ENCODE measurements at places on chromosomes 16 and 17. TPM values are rescaled to one million over a fixed set of nuclear protein-coding genes. Genes with fewer than 3 reads are reported as not detected.

- H3K27me3 ChIP-seq = no peaks in the 10 kb centered on the region
- H3K4me3 ChIP-seq = peak overlapping the region; percentile 88
- H3K4me1 ChIP-seq = peaks cover 26% of the 10 kb centered on the region
- H3K36me3 ChIP-seq = no peaks in the 10 kb centered on the region
- DNase-seq = no peak
These were observed 1.3 kb downstream of the AKAP1 start for GRCh38 chr17:57086069-57086930.

CRYBA1 gene
- polyA plus RNA-seq = not detected

- no peaks in the 10 kb centered on the region for H3K4me1 ChIP-seq
- no peaks in the 10 kb centered on the region for H3K36me3 ChIP-seq
- H3K4me3 ChIP-seq = no peak overlapping the region
- H3K27ac ChIP-seq = no peak overlapping the region
- no peak for DNase-seq
- H3K27me3 ChIP-seq = no peaks in the 10 kb centered on the region
These were observed 891 bp downstream of the CORO1A start for GRCh38 chr16:30184096-30184890.

DNA sequence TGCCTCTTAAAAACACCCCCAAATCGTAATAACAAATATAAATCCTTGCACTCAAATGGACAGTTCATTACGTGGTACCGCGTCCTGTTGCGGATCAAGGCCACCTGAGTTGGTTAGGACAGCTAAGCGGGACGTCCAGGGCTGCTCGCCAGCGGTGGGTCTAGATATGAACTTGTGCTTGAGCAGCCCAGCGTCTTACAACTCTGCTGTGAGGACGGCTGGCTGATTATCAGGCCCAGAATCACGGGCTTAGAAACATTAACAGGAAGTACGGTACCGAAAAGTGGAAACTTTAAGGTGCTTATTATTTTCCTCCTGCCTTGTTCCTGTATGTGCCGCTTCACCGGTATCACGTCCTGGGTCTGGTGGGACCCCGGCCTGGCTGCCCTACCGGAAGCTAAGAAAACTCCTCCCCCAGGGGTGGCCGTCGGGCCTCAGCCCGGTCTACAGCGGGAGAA lies 832 bp upstream of the SRRM2 start:
- H3K4me3 ChIP-seq = peak overlapping the region; percentile 67
- H3K4me1 ChIP-seq = peaks cover 23% of the 10 kb centered on the region
- DNase-seq = no peak
- H3K27me3 ChIP-seq = no peaks in the 10 kb centered on the region
- H3K36me3 ChIP-seq = no peaks in the 10 kb centered on the region

ELAC2 gene
- 105 TPM for polyA plus RNA-seq

GLP2R gene
- not detected for polyA plus RNA-seq

DNA sequence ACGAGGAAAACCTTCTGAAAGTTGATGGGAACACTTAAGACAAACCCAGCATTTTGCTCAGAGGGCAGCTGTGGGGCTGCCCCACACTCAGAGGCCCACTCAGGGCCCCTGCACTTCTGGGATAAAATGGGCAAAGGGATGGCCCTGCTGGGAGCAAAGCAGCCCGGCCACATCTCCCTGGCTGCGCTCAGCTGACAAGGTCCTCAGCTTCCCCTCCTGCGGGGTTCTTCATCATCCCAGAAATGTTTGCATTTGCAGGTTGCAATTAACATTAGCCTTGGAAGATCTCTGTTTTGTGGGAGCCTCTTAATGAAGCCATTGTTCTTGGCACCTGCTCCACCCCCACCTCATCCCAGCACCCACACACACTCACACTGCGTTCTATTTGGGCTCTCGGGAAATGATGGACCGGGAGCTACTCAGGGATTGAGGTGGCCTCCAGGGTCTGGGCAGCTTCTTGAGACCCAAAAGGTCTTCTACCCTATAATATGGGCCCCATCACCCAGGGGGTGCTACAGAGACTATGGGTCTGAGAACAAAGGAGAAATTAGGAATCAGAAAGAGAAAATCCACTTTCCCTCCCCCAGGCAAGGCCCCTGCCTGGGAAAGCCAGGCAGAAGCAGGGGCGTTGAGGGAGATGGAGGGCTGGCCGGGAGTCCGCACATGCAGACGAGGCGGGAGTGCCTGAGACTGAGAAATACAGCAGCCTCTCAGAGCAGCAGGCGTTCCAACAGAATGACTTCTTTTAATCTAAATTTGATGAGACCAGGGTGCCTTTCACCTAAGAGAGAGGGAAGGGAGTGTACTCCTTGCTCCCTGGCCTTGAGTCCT lies 53.7 kb upstream of the RPL38 start:
- no peak overlapping the region for H3K4me3 ChIP-seq
- H3K27me3 ChIP-seq = no peaks in the 10 kb centered on the region
- no peaks in the 10 kb centered on the region for H3K36me3 ChIP-seq
- no peak for DNase-seq
- H3K4me1 ChIP-seq = no peaks in the 10 kb centered on the region
